NCI-H446 (cell line): ENCODE measurements at places on chromosomes 3 and 15.

- DNase-seq, result peak; percentile 84
These were observed 39.3 kb upstream of the UTS2B start for GRCh38 chr3:191369616-191370010.

DNA sequence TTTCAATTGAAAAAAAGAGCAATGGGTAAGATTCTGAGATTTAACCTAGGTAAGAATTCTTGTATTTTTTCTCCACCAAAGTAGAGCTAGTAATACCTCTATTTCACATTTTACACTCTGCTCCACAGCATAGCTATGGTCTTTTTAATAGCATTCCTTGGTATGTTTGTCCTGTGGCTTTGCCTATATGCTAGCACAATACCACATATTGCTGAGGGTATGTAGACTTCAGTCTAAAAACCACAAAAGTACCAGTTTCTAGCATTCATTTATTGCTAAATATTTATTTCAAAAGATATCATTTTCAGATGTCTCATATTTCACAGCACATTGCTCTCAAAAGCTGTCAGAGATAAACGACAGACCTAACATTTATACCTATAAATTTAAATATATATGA, 18.2 kb upstream of the EOGT start:
- DNase-seq, result no peak

DNA sequence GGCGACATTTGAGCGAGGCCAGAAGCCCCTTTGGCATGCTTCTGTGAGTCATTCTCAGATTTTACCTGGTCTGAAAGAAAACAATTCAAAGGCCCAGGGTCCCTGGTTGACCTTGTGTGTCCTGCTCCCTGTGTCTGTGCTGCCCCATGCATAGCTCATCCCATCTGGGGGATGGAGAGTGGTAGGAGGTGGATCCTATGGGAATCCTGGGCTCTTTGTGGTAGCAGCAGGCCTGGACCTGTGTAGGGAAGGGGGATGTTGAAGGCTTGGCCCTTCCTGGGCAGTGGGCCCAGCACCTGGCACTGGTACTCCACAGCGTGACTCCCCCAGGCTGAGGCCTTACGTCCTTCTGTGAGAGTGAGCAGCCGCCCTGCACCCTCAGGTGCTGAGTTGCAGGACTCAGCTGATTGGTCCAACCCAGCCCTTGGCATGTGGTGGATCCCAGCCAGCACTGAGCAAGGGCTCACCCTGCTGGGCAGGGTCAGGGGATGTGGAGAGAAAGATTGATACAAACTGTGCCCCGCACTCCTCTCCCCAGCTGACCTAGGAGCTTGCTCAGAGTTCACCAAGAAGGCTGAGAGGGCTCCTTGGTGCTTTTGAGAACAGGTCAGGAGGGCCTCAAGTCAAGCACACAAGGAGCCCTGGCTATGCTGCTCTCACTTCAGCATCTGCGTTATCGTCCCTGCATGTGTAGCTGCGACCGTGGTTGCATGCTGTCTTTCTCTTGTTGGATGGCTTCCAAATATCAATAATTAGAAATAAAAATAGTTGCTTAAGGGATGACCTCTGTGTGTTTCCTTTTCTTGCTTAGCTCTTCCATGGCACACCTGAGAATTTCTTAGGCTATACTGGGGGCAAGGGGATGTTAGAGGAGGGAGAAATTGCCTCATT, 21.4 kb upstream of the JMJD7 start:
- no peak for DNase-seq

GRCh38 chr15:65580287-65580686, 30.6 kb downstream of the INTS14 start:
- no peak for DNase-seq

DNA sequence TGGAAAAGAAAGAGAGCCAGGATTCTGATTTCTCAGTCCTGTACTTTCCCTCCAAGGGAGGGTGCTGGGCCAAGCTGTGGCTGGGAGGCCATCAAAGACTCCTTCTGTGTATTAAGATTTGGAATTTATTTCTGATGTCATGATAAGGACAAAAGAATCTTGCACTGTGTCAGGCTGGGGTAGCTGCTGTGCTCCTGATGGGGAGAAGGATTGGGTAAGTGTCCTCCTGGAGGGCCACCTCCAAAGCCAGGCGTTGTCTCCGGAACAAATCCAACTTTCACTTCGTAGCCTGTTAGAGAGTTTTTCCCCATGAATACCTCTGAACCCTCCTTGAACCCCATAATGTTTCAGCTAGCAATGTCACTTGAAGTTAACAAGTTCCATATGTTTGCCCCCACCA, 29.9 kb downstream of the CLDN11 start:
- no peak for DNase-seq

GRCh38 chr15:60423537-60423936, 25.8 kb upstream of the ANXA2 start:
- DNase-seq, result no peak

- no peak for DNase-seq
These were observed 48.5 kb downstream of the HERC2 start for GRCh38 chr15:28273468-28273867.

GRCh38 chr3:43914269-43914668, 223.5 kb downstream of the ABHD5 start:
- no peak for DNase-seq

- no peak for DNase-seq
These were observed 95.7 kb upstream of the C3orf80 start for GRCh38 chr3:160129459-160130061.

DNA sequence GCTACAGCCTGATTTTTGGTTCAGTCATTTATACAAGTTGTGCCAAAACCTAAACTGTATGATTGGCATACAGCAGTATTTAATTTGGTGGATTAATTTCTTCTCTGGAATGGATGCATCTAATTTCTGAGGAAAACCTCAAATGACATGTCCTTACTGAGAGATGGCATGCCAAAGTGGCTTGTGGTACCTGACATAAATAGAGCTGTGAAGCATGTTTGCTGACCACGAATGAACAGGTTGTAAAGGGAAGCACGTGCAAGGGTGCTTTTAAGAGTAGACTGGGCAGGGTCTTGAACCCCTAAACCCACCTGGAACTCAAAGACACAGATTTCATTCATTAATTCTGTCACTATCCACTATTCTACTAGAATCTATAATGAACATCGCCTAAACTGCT, 77.2 kb downstream of the TP63 start:
- DNase-seq, result no peak

DNA sequence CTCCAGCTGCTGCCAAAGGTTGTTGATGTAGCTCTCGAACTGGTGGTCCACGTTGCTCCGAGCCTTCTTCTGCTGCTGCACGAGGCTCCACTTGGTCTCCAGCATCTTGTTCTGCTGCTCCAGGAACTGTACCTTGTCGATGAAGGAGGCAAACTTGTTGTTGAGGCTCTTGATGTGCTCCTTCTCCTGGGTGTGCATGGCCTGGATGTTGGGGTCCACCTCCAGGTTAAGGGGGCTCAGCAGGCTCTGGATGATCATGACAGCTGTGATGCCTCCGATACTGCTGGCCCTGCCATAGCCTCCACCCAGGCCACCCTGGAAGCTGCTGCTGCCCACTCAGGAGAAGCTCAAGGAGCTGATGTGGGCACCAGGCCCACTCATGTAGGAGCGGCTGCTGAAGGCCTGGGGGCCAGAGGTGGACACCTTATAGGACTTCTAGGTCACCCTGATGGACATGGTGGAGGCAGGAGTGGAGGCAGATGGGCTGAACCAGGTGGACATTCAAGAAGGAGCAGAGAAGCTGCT, 14.9 kb upstream of the PSTPIP1 start:
- no peak for DNase-seq

- no peak for DNase-seq
These were observed 113.3 kb upstream of the MBNL1 start for GRCh38 chr3:152155246-152156020.
